ENCODE measurements at places on chromosomes 2 and 18.

DNA sequence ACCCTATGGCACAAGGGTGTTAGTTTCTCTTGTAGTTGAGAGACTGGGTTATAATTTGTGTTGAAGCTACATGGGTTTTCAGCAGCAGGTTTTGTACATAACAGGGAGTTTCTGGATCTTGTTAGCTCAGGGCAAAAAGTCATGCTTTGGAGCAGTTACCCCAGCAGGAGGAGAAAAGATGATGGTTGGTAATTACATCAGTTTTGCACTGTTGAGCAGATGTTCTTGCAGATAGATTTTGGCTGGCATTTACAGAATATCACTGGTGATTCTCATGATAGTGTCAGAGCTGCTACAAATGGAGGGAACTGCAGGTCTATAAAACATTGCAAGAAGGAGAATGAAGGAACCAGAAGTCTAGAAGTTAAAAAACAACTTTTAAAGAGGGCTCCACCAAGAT, 215.2 kb upstream of the ATP5MC3 start:
- no peak for DNase-seq

- DNase-seq = no peak
Observed at GRCh38 chr2:121075006-121075551, 209.9 kb downstream of the TFCP2L1 start.

- no peak for DNase-seq
Observed at GRCh38 chr18:67142604-67143003, 373.9 kb downstream of the DSEL start.

DNA sequence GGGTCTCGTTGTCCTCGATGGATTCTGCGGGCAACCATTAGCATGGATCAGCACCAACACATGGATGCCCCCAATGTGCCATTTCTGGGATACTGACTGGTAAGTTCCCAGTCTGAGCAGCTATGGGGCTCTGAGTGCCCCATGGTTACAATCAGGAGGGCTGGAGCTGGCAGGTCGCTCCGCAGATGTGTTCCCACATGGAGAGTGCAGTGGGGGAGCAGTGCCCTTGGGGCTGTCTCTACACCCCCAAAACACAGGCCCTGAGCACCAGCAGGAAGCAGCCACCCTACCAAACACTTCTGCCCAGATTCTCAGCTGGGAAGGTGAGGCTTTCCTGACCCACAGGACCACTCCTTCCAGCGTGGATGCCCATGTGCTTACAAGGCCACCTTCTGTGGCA, 8.0 kb downstream of the NGEF start:
- no peak for DNase-seq

- no peak for DNase-seq
Observed at GRCh38 chr2:10987861-10988260, 76.1 kb downstream of the KCNF1 start.

DNA sequence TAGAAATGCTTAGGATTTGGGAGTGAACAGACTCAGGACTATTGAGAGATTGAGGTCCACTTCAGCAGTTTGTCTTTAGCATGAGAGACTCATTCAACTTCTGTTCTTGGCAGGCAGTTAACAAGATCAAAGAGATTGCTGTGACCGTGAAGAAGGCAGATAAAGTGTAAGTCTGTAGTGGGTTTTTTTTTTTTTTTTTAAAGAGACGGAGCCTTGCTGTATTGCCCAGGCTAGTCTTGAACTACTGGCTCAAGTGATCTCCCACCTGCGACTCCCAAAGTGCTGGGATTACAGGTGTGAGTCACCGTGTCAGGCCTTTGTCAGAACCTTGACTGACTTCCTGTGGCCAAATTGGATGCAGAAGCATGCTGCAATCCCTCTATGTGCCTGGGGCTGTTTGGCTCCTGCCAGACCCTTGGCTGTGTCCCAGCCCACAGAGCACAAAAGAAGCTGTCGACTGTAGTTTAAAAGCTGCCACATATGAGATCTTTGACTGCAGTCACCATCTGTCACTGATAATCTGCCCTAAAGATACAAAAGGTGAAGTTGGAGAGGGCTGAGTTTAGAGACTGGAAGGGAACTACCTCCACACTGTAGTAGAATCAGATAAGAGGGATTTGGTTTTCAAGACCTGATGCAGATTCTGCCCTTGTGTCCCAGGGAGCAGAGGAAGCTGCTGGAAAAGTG, 9.9 kb downstream of the CCT7 start:
- no peak for DNase-seq

GRCh38 chr18:35062408-35062807, 21.2 kb downstream of the MAPRE2 start:
- DNase-seq = no peak

GRCh38 chr2:30362468-30363081, 84.5 kb upstream of the LCLAT1 start:
- DNase-seq = no peak

- no peak for DNase-seq
Observed at GRCh38 chr2:109339519-109339966, 210.5 kb downstream of the SH3RF3 start.

- DNase-seq = no peak
Observed at GRCh38 chr2:140791802-140792201, 1339.0 kb downstream of the LRP1B start.
